ENCODE measurements at places on chromosomes 6 and 20.

DNA sequence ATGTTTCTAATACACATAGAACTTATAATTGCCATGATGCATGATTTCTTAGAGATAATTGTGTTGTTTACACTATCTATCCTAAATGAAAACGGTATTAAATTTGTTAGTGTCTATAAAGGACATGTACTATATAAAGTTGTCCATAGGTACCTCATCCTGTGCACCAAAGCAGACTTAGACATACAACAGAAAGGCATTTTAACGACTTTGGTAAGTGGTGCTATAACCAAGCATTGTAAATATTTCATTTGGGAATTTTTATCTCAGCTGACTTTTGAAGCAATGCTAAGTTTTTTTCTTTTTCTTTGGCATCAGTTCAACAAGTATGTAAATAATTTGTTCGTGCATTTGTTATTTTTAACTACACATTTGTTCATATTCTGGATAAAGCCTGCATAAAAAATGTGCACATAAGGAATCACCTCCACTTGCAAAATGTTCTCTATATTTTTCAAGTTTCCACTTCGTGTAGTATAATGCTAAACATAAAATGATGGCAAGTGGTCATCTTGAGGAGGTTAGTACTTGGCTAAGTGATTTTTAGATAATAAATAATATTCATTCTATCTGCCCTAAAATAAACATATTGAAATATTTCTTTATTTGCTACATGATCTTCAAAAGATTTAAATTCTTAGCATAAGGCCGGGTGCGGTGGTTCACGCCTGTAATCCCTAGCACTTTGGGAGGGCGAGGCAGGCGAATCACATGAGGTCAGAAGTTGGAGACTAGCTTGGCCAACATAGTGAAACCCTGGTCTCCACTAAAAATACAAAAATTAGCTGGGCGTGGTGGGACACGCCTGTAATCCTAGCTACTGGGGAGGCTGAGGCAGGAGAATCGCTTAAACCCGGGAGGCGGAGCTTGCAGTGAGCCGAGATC lies 6.3 kb upstream of the GJA1 start:
- no peak for DNase-seq

DNA sequence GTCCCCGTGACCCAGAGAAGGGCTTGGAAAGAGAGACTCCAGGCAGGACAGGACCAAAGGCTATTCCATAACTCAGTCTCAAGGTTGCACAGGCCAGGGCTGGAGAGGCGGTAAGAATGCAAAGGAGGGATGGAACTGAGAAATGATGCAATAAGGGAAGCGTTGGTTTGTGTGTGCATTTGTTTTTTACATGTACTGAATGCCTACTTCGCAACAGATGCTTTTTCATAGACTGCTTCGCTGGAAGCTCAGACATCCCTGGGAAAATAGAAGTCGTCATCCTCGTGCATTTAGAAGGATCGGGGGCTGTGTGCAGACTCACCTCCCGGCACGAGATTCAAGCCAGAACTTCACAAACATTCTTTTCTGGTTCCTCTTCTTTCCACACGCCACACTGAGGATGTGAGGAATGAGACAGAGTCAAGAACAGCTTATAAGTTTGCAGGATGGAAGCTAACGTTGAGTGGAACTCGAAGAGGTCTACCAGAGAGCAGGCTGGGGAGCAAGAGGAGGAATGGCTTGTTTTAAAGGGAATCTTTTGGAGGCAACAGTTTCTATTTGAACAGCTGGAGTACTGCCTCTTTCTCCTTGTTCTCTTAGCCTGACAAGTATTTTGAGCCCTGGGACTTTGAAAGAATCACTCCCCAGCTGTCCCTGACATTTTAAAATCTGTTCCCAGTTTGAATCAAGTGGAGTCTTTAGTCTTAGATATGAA lies 19.3 kb upstream of the LY86 start:
- no peak for DNase-seq

- no peak for DNase-seq
Observed at GRCh38 chr6:151539506-151540268, 45.9 kb downstream of the CCDC170 start.

DNA sequence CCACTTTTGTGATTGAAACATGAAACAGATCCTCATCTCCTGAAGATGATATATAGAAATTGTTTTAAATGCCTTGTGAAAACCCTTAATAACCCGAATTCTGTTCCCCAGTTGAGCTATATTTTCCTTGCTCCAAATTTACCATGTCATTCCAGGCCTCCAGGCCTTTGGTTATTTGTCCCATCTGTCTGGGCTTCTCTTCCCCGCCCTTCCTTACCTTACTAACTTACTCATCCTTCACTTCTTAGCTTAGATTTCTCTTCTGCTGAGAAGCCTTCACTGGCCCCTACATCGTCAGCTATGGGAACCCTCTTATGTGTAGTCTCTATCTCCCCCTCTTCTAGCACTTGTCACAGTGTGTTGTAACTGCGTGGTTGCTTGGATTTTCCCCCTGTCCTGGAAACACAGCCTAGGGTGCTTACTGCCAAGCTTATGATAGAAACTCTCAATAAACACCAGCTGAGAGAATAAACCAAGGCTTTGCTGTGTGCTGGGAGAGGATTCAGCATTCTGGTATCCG lies 68.6 kb downstream of the SGK1 start:
- DNase-seq, result no peak

GRCh38 chr6:118588626-118589025 lies 40.5 kb downstream of the PLN start:
- DNase-seq, result no peak

- no peak for DNase-seq
Observed at GRCh38 chr20:57879779-57880570, 170.2 kb upstream of the PMEPA1 start.

- DNase-seq, result no peak
Observed at GRCh38 chr6:150185732-150186117, 42.9 kb downstream of the PPP1R14C start.

DNA sequence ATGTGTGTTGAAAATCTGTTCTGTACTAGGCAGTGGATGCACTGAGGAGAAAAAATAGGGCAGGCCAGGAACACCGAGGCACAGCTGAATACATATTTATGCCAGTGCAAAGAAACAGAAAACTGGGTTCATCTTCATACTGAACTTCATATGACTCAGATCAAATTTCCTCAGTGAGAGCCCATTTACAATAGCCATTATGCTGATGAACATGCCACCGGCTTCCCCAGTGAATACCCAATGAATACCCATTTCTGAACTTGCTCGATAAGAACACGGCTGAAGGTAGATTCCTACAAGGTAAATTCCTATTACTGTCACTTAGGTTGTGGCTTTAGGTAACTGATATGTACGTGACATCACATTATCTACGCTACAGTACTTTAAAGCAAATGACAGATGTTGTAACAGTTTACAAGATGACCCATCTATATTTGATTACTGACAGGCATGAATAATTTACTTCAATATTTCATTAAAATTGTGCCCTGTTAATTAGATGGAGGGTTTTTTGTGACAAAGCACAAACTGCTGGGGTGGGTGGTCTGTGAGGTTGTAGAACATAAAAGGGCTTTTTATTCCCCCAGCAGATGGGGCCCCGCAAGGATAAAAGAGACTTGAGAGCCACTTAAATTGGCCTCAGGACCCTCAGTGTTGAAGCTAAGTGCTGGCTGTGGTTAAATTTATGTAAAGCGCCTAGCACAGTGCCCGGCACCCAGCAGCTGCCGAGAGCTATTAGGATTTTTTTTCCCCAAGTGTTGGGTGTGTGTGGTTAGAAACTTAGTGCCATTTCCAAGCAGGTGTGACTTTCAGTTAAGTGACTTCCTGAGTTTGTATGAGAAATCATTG lies 264.5 kb downstream of the CD83 start:
- no peak for DNase-seq

DNA sequence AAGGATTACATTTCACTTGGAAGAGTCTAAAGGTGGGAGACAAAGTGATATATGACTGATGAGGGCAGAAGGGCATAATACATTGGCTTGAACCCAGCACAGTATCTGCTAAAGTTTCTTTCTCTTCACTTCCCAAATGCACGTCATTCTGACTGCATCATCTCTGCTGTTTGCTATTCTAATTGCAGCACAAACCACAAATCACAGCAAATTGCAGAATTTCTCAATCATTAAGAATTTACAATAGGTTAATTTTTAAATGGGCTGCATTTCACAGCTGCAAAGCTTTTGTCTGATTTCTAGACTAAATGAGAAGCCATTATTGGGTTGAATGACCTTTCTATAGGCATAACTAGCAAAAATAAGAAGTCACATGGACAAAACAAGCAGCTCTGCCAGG lies 337.0 kb downstream of the RNGTT start:
- DNase-seq, result no peak

DNA sequence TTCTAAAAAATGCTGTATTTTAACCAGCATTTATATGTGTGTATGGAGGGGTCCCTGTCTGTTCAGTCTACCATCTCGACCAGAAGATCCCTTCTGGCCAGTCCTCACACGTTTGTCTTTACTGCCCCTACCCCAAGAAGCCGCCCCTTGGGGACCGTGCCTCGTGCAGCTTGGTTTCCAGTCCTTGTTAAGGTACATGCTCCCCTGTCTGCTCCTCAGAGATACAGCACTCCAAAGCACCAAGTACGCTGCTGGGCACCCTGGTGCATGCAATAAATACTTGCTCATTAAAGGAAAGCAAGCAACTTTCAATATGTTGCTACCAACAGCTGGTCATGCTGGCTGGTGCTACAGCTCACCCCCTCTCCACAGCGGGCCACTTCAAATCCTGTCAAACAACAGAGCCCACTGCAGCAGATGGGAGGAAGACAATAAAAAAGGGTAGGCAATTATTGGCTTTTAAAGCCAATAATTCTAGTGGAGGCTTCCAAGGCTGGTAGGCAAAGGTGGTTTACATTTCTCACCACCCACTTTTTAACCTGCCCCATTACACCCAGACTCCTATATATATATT lies 61.6 kb downstream of the PSMG4 start:
- DNase-seq, result no peak

GRCh38 chr20:10218536-10219451 lies at the start of gene SNAP25:
Gene SNAP25 (plus strand): TSS chr20:10218830. CDS start chr20:10275492, 56,662 bp downstream.
- peak; percentile 42 for DNase-seq

DNA sequence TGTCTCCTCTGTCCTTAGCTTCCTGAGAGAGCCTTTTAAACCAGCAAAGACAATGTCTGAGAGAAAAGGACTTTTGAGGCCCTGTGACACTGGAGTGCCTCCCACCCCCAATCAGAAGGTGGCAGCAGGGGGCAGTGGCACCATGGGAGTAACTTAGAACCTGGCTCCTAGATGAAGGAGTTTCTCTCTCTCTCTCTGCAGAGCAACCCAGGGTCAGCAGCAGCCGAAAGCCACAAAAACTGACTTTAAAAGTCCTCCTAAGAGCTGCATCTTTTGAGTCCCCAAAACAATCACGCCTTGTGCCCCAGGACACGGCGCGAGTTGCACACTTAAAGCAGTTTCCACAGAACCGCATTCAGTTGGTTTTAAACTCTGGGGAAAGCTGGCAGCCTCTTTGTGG lies 5.3 kb upstream of the TCP11 start:
- DNase-seq, result peak; percentile 10

DNA sequence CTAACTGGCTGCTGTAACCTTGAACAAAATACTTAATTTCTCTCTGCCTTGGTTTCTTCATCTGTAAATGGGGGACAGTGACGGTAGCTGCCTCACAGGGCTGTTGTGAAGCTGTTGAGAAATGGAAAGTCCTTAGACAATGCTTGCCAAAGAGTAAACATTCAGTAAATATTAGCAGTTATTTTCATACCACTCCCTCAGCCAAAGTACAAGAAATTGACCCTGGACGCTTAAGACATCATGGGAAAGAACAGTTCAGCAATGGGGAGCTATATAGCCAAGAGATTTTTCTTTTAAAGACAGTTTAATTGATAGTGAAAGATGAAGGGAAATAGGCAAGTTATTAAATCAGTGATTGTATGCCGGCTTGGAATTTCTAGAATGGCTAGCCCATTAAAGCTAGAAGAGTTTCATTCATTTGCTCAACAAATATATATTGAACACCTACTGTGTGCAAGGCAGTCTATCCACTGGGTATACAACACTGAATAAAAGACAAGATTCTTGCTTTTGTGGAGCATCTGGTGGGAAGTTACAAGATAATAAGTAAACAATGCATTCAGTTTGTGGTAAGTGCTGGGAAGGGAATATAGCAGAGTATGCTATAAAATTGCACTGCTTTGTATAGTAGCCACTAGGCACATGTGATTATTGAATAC lies 2.0 kb downstream of the CTNNBL1 start:
- DNase-seq, result no peak

DNA sequence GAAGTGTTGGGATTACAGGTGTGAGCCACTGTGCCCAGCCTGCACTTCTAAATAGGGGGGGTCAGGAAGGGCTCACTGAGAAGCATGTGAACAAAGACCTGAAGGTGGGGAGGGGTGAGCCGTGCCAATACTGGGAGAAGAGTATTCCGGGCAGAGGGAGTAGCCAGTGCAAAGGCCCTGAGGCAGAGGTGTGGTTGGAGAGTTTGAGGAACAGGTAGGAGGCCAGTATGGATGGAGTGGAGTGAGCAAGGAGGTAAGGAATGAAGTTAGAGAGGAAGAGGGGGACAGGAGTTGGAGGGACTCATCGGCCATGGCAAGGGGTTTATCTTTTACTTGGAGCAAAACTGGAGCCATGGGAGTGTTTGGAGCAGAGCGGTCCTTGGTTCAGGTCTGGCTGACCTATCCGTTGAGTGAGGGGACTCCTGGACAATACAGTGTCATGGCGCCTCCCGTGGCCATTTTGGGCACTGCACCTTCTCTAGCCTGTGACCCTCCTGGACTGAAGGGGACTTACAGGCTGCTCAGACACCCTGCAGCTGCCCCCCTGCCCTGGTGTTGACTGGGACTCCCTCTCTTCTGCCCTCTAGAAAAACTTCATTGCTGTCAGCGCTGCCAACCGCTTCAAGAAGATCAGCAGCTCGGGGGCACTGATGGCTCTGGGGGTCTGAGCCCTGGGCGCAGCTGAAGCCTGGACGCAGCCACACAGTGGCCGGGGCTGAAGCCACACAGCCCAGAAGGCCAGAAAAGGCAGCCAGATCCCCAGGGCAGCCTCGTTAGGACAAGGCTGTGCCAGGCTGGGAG lies 12.1 kb downstream of the FOXS1 start:
- peak; percentile 53 for DNase-seq

GRCh38 chr6:129597023-129597713 lies 112.8 kb downstream of the ARHGAP18 start:
- no peak for DNase-seq

GRCh38 chr6:89148016-89148750 lies 2.3 kb downstream of the PM20D2 start:
- no peak for DNase-seq

- no peak for DNase-seq
Observed at GRCh38 chr6:45854149-45854742, 161.4 kb downstream of the CLIC5 start.

GRCh38 chr6:52595000-52595795 lies 18.3 kb upstream of the TRAM2 start:
- no peak for DNase-seq

DNA sequence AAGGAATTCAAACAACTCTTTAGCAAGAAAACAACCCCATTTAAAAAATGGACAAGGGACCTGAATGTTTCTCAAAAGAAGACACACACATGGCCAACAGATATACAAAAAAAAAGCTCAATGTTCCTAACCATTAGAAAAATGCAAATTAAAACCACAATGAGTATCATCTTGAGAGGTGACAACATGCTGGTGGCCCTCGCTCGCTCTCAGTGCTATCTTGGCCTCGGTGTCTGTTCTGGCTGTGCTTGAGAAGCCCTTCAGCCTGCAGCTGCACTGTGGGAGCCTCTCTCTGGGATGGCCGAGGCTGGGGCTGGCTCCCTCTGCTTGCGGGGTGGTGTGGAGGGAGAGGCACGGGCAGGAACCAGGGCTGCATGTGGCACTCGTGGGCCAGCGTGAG lies 13.4 kb downstream of the SPINT4 start:
- DNase-seq, result no peak
